Foreskin fibroblast (primary cell): ENCODE measurements at places on chromosomes 11 and 22.

DNA sequence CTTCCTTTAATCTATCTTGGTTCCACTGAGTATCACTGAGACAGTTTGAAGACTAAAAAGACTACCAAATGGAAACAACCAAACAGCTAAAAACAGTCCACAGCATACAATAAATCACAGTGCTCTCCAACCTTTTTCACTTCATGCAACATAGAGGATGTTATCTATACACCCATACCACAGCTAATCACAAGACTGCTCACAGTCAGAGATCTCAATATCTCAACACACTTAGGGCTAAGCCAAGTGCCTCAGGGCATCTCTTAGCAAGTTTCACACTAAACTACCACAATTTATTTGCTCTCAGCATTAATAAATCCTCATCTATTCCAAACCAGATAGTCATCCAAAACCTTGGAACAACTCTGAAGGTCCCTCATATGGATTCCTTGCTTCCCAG lies 129.4 kb downstream of the SBF2 start:
- peak; percentile 16 for DNase-seq

DNA sequence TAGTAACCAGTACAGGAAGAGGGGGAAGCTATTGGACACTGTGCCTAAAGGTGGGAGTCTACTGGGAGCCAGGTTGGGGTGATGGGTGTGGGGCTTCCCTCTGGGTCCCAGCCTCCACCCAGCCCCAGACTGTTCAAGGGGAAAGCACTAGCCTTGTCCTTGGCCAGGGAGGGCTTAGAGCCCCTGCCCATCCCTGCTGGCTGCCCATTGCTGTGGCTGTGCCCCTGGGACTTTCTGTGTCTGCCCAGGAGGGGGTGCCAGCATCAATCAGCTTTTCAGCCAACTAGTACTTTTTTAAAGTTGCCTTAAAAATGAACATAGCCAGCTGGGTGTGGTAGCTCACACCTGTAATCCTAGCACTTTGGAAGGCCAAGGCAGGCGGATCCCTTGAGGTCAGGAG lies 19.9 kb downstream of the INCENP start:
- peak; percentile 19 for DNase-seq

GRCh38 chr11:119422809-119423508 lies at the start of gene THY1:
TSS of gene THY1 (minus strand) at chr11:119423172. CDS start at chr11:119420905, 2,267 bp downstream.
- peak; percentile 83 for DNase-seq

DNA sequence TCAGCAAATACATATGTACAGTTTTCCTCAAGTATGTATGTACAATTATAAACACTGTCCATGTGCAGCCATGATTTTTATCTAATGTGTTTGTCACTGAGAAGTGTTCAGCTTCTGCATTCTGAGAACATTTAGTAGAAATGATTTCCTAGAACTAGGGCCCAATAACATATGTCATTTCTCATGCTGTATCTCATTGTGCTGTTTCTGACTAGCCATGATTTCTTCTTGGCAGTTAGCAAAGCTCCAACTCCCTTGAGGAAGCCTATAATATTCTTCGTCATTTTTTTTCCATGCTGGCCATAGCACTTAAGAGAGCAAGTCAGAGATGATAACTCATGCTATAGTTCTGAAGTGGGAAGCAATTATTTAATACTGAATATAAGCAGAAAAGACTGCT lies 187.8 kb downstream of the DDX10 start:
- DNase-seq: no peak

DNA sequence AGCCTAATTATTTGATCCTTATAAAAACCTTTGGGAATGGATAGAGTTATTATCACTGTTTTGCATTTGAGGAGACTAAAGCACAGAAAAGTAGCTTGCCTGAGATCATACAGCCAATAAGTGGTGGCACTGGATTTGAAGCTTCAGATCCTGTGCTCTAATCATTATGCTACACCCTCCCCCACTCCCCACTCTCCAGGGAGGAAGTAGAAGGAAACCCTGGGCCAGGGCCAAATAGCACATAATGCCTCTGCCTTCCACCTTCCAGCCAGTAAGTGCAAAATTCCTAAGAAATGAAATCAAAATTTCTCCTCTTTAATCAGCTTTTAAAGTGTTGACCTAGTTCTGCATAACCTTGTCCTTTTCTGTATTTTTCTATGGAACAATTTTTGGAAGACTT lies 61.6 kb downstream of the SIK2 start:
- no peak for DNase-seq

GRCh38 chr11:15212876-15213275 lies 98.2 kb downstream of the INSC start:
- no peak for DNase-seq

DNA sequence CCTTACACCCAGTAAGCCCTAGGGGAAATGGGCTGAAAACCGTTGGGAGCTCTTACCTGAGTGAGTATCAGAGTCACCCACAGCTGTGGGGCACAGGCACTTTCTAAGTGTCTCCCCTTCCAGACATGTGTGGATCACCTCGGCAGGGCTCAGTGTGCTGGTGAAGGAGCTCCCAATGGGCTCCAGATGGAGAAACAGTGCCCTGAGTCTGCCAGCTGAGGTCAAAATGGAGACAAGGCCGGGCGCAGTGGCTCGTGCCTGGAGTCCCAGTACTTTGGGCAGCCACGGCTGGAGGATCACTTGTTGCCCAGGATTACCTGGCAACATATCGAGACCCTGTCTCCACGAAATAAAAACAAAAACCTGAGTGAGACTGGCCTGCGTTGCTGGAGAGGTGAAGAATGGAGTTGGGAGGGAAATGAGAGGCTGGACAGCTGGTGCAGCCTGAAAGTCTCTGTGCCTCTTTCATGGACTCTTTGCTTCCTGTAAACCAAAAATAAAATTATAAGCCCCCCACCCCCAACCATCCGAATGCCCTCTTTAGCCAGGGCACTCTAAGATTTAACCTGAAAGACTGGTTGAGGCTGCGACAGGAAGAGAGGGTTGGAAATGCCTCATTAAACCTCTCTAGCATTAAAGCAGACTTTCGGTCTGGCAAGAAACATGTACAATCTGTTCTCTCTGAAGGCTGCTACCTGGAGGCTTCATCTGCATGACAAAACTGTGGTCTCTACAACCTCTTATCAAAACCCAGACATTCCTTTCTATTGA lies 111.8 kb downstream of the SNX19 start:
- no peak for DNase-seq

DNA sequence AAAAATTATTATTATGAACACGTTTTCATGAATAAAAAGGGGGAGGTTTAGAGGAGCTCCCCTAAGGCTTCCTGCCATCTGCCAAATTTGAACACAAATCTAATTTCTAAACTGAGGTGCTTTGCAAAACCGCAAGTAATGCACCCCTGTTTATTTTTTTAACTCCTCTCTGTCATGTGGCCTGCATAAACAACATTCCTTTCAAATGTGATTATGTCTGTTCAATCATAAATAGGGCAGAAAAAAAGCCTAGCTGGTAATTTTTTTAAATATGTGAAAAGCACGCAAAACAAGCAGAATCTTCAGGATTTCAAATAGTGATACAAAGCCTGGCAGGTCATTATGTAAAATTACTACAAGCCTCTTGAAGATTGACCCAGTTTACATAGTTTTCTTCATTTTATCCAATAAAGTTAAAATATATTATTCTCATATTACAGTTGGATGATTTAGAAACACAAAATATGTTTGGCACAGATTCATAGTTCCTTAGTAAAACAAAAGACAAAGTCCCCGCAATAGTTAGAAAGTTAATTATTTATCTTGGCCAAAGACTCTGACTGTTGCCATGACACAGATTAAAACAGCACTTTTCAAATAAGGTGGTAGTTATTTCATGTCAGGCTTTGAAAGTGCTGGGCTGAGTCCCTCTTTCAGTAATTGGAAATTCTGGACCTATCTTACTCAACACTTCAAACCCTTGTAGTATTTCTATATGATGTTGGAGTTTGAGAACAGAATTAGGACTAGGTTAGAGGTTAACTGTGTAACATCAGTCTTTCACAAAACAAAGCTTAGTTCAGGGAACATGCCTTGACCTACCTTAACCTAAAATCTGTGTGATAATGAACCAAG lies 200.3 kb upstream of the MPPED2 start:
- DNase-seq: no peak

DNA sequence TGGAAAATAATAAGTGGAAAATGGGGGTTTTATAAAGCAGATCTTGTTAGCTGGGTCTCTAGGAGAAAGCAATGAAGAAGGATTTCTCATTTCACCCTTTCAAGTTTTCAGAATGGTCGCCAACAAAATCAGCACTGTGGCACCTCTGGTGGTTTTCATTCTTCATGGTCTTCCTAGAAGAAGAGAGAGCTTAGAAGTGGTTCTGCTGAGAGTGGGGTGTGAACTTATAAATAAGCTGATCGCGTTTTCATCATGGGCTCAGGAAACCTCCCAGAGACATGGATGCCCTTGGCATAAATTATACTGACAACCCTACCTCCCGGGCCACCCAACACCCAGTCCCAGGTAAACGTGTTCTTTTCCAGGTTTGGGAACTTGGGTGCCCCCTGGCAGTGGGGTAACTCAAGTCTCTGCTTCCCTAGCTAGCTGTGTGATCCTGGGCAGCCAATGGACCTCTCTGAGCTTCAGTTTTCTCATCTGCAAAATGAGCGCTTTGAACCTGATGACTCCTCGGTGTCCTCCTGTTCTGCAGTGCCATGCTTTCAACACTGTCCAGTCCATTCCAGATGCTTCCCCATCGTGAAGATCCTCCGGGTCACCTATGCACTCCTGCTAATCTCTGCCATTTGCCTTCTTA lies 72.6 kb upstream of the GRAMD1B start:
- no peak for DNase-seq

DNA sequence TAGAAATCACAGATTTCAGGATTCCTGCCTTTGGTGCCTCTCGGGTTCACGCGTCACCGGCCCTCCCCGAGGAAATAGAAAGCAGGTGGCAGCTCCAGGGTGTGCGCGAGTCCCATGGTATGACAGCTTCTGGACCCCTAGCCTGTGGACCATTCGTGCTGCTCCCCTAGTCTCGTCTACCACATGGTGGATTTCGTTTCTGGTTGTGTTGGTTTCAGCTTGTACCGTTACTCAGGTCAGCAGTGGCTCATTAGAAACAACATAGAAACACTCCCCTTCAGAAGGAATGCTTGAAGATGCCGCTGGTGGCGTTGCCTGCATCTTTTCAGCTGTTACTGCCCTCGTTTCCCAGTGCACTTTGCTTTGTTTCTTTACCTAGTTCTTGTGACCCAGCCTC lies 700 bp downstream of the TTC17 start:
- peak; percentile 20 for DNase-seq

DNA sequence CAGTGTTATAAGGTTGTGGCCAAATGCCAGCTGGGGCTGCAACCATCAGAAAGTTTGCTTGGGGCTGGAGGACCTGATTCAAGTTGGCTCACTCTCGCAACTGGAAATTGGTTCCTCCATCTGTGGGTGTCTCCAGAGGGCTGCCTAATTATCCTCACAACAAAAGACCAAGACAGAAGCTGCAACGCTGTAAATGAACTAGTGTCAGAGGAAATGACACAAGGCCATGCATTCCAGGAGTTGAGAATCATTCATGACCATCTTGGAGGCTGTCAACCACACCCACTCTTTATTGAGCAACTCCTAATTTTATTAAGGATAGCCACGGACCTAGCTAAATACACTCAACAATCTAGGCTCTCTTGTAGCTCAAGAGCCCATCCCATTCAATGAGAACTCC lies 1060.8 kb downstream of the OPCML start:
- peak; percentile 62 for DNase-seq

DNA sequence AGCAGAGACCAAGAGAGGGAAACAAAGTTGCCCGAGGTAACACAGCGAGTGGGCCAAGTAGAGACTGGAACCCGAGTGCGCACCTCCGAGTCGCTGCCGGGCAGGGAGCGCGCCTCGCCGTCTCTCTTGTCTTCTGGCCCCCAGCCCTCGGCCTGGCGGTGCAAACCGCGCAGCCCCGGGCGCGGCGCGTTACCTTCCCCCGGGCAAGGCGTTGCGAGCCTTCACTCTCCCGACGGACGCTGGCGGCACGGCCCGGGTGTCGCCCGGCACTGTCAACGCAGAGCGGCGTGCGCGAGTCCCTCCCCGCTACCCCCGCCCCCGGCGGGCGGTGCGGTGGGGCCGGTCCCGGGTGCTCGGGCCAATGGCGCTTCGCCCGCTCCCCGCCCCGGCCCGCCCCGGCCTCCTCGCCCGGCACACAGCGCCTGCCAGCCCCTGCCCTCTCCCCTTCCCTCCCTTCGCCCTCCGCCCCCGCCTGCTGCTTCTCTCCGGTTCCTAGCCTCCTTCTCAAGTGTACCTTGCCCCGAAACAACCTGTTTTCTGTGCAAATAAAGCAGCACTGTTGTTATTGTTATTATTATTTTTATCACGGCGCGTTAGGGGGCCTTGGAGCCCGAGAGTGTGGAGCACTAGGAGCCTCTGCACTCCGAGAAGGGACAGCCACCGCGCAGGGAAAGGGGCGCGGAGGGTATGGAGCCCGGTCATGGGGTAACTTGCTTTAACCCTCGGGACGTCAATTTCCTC lies at the start of gene SYTL2:
Gene SYTL2 (minus strand): TSS at position 271 of the 741 bp plus-strand sequence. CDS start 53,416 bp downstream, outside the sequence.
- peak; percentile 56 for DNase-seq

- no peak for DNase-seq
Measured at GRCh38 chr11:64359712-64360445, 917 bp downstream of the RPS6KA4 start.

DNA sequence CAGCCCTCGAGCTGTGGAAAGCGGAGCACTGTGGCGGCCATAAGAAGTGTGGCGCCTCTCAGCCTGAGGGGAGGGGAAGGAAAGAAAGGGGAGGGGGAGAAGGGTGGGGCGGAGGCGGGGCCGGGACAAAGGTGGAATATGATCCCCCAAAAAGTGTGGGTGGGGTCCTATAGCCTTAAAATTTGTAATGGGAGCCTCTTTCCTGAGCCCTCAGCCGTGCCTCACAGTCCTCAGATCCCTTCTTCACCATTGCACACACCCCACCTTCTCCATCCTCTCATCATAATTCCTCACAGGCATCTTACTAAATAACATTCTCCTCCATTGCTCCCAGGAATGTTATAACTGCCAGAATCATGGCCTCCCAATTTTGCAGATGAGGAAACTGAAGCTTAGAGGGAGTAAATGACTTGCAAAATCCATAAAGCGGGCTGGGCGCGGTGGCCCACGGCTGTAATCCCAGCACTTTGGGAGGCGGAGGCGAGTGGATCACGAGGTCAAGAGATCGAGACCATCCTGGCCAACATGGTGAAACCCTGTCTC lies 600 bp upstream of the RAB6A start:
- no peak for DNase-seq

- no peak for DNase-seq
Measured at GRCh38 chr11:28649922-28650321, 541.7 kb downstream of the METTL15 start.

DNA sequence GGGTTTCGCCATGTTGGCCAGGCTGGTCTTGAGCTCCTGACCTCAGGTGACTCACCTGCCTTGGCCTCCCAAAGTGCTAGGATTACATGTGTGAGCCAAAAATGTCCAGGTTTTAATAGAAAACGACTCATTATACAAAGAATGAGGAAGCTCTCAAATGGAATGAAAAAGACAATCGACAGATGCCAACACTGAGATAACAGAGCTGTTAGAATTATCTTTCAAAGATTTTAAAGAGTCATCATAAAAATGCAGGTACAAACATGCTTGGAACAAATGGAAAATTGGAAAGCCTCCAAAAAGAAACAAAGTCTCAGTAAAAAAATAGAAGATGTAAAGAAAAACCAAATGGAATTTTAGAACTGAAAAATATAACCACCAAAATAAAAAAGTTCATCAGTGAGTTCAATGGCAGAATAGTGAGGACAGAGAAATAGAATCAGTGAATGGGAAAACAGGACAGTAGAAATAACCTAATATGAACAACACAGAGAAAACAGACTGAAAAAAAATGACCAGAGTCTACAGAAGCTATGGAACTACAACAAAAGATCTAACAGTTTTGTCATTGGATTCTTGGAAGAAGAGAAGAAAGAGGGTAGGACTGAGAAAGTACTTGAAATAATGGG lies 10.9 kb downstream of the GAB2 start:
- no peak for DNase-seq

- no peak for DNase-seq
Measured at GRCh38 chr11:69284081-69284511, 9.9 kb upstream of the MYEOV start.
